ENCODE measurements at places on chromosomes 6 and 20. TPM values are rescaled to one million over a fixed set of nuclear protein-coding genes. Genes with fewer than 3 reads are reported as not detected.

GRCh38 chr20:33753763-33754162 is 22.0 kb downstream of the ZNF341 start:
- DNase-seq, result no peak

DNA sequence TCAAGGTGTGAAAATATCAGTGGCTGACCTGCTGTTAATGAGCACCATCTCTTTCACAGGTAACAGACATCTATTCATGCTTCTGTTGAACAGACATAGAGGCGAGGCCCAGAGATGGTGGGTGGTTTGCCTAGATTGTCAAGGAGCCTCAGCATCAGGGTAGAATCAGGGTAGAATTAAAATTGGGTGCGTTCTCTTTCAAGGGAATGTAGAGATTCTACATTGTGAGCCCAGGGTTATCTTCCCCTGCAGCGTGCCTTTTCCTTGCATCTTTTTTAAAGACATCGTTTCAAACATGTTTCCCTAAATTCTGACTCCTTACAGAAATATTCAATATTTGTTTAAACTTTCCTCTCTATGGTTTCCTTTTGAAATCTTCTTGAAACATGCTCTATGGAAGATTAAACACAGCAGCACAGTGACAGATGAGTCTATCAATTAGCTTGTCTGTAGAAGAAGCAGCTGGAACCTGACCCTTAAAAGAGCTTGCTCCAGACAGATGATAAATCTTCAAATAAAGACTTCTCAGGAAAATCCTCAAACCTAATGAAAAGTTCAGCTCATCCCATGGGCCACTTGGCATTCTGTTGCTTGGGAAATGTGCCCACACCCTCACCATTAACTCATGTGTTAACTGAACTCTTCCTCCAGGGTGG is 119.8 kb downstream of the IPCEF1 start:
- DNase-seq, result no peak

GRCh38 chr6:90233213-90233612 is 63.4 kb downstream of the BACH2 start:
- no peak for DNase-seq

DNA sequence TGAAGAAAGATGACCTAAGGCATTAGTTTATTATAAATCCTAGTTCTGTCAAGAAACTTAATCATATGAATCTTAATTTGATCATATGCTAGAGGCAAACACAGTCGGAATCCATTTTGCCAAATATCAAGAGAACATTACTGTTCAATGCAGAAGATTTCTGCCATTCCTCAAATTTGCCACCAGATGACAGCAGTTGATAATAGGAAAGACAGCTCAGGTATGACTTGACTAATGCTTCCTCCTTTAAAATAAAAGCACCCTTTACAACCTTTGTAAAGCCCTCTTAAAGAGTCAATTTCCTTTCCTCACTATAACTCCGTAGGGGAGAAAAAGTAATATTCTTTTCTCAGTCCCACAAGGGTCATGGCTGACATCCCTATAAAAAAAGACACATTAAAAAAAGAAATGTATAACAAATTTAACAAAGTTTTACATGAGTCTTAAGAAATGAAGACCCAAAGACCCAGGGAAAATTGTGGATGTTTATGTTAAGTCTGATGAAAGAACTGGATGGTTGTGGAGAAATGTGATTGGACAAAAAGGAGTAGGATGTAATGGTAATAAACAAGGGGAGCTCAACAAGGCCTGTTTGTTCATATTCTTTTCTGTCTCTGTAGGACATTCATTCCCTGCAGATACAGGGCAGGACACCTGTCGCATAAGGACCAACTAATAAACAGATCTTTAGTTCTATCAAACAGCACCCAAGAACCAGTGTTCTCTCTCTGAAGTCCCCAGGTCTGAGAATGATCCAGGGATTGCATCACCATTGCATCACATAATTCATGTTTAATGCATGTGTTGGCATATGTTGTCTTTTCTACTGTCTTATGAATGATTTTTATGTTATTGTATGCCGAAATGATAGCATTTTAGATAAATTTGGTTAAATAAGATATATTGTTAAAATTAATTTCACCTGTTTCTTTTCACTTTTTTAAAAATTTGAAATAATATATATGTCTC is 23.0 kb upstream of the IL17A start:
- peak; percentile 45 for DNase-seq

GRCh38 chr6:129893640-129894039 is 32.5 kb upstream of the TMEM244 start:
- DNase-seq, result no peak

GRCh38 chr6:88532241-88532860 is 366.2 kb upstream of the CNR1 start:
- no peak for DNase-seq

The LATS1 gene
- total RNA-seq, result 28.4 TPM

- DNase-seq, result no peak
These were observed 12.2 kb downstream of the LAMA5 start for GRCh38 chr20:62354811-62355341.

The PMEPA1 gene
- 8.0 TPM for total RNA-seq

The RIPOR3 gene
- 61.1 TPM for total RNA-seq

DNA sequence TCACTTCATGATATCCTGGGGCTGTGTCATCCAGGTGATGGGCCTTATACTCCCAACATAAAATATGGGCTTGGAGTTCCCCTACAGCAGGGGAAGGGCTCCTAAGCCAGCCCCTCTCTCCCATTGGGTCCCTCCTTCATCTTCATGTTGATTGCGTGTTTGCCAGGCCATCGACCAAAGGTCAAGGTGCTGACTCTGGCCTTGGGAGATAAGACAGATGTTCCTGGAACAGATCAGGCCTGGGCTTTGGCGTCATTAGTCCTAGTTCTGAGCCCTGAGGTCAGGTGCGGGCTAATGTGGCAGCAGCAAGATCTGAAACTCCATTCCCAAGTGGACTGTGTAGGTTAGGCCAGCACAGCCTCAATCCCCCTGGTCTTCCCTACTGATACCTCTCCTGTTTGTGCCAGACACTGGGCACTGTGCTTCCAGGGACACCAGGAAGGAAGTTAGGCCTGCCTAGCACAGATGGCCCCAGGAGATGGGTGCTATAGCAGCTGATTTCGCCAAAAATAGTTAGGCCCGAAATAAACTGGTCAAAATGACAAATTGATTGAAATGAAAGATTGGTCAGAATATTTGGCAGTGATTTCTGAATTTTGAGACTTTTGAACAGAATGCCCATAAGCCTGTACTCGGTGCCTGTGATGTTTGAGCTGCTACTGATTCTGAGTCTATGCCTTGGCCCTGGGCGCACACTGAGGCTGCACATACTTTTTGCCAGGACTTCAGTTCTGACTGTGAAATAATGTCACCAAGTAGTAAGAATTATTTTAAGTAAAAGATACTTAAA is 28.8 kb downstream of the EPB41L1 start:
- no peak for DNase-seq

The SIRPB2 gene
- 2.9 TPM for total RNA-seq

- no peak for DNase-seq
These were observed 50.5 kb downstream of the CPNE5 start for GRCh38 chr6:36788768-36789167.

- no peak for DNase-seq
These were observed 40.5 kb downstream of the SNAP25 start for GRCh38 chr20:10259166-10259565.

The OR2B6 gene
- total RNA-seq, result not detected

- no peak for DNase-seq
These were observed 236.4 kb upstream of the PRDM1 start for GRCh38 chr6:105849746-105850145.

- DNase-seq, result no peak
These were observed 8.1 kb downstream of the PIM1 start for GRCh38 chr6:37177935-37178517.

- no peak for DNase-seq
These were observed 79.4 kb downstream of the ROS1 start for GRCh38 chr6:117346142-117346930.

DNA sequence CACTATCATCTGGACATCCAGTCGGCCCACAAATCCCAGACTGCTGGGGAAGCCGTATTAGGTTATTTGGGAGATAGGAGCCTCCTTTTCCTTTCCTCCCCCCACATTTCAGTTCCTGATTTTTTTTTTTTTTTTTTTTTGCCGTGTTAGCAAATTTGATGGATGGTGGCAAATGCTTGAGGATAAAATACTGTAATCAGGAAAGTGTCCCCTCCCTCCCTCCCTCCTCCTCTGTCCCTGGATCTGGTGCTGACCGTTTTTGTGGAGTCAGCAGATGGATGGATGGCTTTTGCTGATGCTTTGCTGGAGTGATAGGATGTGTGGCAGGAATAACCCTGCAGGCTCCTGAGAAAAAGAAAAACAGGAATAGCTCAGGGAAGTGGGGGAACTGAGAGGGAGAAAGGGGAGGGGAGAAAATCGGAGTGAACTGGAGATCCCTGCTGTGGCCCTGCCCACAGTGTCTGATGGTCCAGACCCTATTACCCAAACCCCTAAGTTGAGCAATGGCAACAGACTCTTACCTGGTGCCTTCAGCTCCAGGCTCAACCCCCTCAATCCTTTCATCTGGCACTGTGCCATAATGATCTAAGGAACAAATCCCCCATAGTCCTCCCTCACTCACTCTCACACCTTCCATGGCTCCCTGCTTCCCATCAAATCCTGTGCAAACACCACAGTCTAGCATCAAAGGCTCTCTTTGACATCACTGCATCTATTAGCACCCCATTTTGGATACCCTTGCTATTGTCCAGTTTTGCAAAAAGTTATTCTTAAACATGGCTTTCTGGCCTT is 277.3 kb upstream of the CHD6 start:
- peak; percentile 14 for DNase-seq

DNA sequence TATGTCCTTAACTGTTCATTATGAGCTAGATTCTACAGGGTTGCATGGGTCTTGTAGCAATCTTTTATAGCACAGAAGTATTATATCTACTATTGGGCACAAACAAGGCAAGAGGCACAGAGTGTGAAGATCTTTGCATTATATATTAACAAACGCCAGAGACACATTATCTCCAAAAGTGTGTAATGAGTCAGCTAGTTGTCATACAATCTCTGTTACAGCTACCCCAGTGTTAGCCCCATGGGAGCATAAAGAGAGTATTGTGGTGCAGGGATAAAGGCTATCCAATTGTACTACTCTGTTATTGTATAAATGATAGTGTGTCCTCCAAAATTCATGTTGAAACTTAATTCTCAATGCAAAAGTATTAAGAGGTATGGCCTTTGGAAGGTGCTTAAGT is 148.4 kb upstream of the RIMS1 start:
- DNase-seq, result no peak

GRCh38 chr6:129429956-129430355 is 280.0 kb downstream of the ARHGAP18 start:
- peak; percentile 15 for DNase-seq

GRCh38 chr6:118223316-118223715 is 316.3 kb downstream of the SLC35F1 start:
- no peak for DNase-seq

The DNMT3B gene
- total RNA-seq, result 17.0 TPM

The OR2H2 gene
- total RNA-seq, result not detected

- no peak for DNase-seq
These were observed 133.2 kb downstream of the OPN5 start for GRCh38 chr6:47915017-47915416.

The CLPSL1 gene
- not detected for total RNA-seq

Data from stomach (tissue), 19 donors.